Bronchial epithelial cell (primary cell): ENCODE measurements at places on chromosomes 4 and X. TPM values are rescaled to one million over a fixed set of nuclear protein-coding genes. Genes with fewer than 3 reads are reported as not detected.

Gene HELT
- not detected in 2 replicates for total RNA-seq

DNA sequence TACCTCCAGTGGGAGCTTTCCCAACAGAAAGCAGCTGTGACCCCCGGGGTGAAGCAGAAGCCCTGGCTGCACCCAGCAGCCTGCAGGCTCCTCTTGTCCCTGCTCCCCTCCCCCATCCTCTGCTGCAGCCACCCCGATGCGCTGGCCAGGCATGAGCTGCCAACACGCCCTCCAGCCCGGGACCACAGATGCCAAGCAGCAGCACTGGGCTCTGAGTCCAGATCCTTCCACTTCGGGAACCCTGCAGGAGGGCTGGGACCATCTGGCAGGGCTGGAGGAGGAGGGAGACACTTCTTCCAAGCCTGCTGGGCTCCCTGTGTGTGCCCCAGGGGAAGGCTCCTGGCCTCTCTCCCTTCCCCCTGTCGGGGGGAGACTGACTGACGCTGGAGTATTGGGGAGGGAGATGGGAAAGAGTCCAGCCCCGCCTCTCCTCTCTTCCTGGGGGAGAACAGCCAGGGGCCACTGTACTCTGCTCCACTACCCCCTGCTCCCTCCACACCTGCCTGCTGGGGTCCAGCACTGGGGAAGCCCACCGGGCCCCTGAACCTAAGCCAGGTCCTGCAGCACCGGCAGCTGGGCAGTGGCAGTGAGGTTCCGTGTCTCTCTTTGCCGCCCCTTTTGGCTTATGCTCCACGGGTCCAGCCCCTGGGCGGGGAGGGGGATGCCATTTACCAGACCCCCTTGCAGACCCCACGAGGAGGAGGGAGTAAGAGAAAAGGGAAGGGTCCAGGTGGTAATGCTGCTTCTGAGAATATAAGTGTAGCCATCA is 55.7 kb downstream of the PPP2R2C start:
- no peak for DNase-seq

- peak; percentile 41 for DNase-seq
These were observed 226.2 kb downstream of the TACR3 start for GRCh38 chr4:103493450-103494159.

GRCh38 chr4:23881052-23881501 is 8.8 kb downstream of the PPARGC1A start:
- peak; percentile 81 for DNase-seq

DNA sequence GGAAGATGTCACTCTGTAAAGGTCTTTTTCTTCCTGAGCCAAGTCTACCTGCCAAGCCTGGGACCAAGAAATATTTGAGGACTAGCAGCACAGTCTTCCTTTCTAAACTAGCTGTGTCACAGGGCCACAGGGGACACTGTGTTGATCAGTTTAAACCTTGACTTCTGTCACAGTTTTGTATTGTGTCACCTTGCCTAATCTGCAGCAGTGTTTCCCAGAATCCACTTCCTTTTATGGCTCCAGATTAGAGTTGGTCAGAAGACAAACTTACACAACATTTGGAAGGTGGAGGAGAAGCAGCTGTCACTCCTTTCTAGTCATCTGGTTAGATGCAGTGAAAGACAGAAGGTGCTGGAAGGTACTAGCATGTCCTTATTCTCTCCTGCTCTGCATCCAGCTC is 143.1 kb upstream of the BCOR start:
- DNase-seq: no peak

Gene NDST4
- not detected in 2 replicates for total RNA-seq

DNA sequence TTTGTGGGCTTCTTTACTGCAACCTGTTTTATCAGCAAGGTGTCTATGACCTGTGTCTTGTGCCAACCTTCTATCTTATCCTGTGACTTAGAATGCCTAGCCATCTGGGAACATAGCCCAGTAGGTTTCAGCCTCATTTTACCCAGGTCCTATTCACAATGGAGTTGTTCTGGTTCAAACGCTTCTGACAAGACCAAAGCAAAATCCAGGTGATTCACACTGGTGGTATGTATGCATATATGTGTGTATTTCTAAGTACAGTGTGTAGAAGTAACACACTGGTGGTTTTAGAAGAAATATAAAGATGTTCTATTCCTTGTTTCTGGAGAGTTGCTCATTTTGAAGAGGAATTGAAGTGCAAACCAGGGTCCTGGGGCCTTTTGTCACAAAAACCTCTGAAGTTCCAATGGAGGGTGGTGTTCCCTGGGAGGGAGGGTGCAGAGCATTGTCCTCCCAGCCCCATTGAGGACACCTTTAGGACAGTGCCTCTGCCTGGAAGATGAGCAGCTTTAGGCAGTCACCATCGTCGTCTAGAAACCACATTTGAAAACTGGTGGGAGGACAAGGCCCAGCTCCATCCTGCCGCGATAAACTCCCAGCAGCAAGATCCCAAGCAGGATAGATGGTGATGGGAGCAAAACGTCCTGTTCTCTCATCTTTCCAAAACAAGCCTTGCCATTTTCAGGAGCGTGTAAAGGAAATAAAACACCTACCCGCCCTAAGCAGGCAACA is 191.4 kb downstream of the TSPAN5 start:
- DNase-seq: peak; percentile 56

GRCh38 chrX:7068939-7069367 is 78.6 kb upstream of the STS start:
- no peak for DNase-seq
